T-cell (primary cell): ENCODE measurements at places on chromosomes 4 and X.

DNA sequence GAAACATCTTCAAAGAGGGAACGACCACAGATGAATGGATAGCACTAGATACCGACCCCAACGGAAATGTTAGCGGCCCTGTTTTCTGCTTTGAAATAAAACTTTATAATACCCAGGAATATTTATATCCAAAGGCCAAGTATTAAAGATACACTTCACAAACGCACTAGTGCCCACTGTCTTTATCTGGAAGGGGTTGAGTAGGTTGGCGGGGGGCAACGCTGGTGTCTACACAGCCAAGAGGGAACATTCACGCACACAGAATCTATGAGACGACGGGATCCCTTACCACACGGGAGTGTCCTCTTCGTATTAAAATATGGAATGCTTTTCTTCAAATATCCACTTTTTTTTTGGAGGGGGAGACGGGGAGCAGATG, 3.3 kb downstream of the HAND2 start:
- DNase-seq = no peak

GRCh38 chrX:134671294-134671693, 13.0 kb upstream of the PLAC1 start:
- no peak for DNase-seq

GRCh38 chr4:139728840-139729239, 63.2 kb downstream of the MGST2 start:
- no peak for DNase-seq

DNA sequence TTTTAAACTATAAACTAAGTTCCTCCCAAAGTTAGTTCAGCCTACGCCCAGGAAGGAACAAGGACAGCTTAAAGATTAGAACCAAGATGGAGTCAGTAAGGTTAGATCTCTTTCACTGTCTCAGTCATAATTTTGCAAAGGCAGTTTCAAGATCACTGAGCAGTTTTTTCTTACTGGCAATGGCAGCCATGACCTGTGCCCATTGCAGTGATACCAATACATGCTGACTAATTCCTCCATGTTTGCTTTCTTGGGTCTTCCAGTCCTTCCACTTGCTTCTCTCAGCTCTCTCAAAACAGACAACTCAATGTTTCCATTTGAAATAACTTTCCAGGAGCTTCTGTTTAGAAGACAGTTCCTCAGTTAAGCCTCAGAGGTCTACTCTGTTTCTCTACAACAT, 79.5 kb downstream of the PCDH18 start:
- DNase-seq = no peak
